ENCODE measurements at places on chromosomes 2 and 18. TPM values are rescaled to one million over a fixed set of nuclear protein-coding genes. Genes with fewer than 3 reads are reported as not detected.
A peak's percentile ranks its signal among the peaks of the same experiment; 100 is the strongest.

- DNase-seq: no peak
These were observed 61.5 kb downstream of the EMILIN2 start for GRCh38 chr18:2908166-2908945.

The CABLES1 gene
- polyA plus RNA-seq: 23.2 TPM

- DNase-seq: no peak
These were observed 145.0 kb downstream of the SRBD1 start for GRCh38 chr2:45466053-45466452.

DNA sequence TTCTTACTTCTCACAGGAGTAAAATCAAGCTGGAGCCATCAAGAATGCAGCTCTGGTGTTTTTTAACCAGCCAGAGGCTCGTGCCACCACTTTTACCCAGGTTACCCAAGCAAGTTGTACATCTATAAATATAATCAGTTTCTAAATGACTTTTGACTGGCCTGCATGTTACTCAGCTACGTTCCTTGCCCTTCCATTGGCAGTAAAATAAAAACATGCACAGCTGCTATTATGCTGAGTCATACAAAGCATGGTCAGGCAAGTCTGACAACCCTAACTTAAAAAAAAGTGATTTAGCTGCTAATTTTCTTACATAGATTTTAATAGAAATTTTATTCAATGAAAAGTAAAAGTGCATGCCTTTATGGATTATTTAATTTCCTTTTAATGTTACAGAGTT, 111.7 kb upstream of the CSRNP3 start:
- no peak for DNase-seq

- no peak for DNase-seq
These were observed 5.0 kb downstream of the VAMP5 start for GRCh38 chr2:85589181-85589580.

- no peak for DNase-seq
These were observed 525 bp upstream of the MAL start for GRCh38 chr2:95024960-95025405.

DNA sequence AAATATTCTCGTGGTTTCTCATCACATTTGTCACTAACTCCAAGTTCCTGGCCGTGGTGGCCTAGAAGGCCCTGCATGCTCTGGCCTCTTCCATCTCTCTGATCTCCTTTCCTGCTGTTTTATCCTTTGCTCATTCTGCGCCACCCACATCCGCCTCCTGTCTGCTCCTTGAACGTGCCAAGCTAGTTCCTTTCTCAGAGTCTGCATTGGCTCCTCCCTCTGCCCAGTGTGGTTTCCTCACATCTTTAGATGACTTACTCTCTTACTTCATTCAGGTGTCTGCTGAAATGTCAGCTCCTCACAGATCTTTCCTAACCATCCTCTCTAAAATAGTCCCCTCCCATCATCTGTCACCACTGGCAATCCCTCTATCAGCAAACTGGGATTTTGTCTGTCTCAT, 158.6 kb upstream of the RBMS1 start:
- no peak for DNase-seq

- DNase-seq: peak; percentile 48
These were observed 30.3 kb downstream of the MAIP1 start for GRCh38 chr2:199985625-199986207.

GRCh38 chr2:118991554-118991953, 49.6 kb downstream of the MARCO start:
- DNase-seq: no peak

DNA sequence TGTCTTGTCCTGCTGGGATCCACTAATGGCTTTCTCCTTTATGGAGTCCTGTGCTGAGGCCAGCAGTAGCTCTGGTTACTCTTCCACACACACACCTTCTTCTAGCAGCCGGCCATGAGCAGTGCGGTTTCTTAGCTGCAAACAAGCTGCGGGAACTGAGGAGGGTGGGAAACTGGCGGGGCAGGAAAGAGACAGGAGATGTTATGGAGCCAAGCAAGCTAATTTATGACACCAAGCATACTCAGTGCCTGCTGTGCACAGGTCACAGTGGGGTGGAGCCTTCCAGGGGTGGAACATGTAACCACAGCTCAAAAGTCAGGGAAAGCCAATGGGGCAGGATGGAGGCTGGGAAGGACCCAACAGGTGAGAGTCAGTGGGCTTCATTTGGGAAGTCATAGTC, 180.8 kb downstream of the FAM210A start:
- DNase-seq: no peak

DNA sequence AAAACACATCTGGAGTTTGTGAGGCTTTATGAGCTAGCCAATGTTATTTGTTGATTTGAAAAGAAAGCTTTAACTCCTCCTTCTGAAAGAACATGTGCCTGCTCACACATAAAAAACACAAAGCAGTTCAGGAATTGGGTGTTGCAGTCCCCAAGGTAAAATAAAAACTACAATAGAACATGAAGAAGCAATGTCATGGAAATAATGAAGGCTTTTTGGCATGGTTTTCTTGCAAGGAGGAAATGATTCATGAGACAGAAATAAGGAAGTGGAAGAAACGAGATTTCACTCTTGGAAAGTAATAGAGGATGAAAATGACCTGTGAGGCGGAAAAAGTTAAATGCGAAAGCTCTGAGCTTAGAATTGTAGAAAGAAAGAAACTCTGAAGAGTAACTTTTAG, 81.1 kb downstream of the TRIB2 start:
- DNase-seq: no peak

GRCh38 chr2:229843613-229844012, 78.2 kb downstream of the TRIP12 start:
- DNase-seq: no peak

GRCh38 chr2:232276733-232277313, 101.7 kb upstream of the ALPP start:
- DNase-seq: no peak

- DNase-seq: no peak
These were observed 137.7 kb downstream of the SNTG2 start for GRCh38 chr2:1088192-1088860.

DNA sequence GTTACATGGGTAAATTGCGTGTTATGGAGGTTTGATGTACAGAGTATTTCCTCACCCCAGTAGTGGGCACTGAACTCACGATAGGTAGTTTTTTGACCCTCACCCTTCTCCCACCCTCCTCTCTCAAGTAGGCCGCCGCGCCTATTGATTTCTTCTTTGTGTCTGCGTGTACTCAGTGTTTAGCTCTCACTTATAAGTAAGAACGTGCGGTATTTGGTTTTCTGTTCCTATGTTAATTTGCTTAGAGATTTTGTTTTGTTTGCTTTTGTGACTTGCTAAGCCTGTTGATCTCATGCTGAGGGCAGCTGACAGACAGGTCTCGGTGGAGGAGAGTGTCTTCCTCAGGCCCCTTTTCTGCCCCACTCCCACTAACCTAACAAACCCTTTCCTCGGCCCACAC, 36.2 kb downstream of the ACOXL start:
- DNase-seq: no peak

GRCh38 chr2:136236019-136236418, 118.1 kb upstream of the CXCR4 start:
- DNase-seq: no peak

DNA sequence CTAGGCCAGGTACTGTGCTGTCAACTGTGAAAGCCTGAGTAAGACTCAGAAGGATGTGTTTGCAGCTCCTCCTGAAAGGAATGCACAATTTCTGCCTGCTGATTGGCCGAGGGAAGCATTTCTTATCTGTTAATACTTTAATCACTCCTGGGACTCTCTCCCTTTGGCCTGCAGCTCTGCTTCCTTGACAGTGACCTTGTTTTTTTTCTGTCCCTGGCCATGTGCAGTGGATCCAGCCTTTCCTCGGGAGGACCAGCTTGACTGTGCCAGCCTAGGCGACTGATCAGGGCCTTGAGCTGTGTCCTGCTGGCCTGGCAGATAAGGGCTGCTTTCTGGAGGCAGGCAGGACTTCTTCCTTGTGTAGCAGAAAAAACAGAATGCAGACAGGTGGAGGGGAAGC, 10.0 kb downstream of the RNF144A start:
- DNase-seq: no peak

DNA sequence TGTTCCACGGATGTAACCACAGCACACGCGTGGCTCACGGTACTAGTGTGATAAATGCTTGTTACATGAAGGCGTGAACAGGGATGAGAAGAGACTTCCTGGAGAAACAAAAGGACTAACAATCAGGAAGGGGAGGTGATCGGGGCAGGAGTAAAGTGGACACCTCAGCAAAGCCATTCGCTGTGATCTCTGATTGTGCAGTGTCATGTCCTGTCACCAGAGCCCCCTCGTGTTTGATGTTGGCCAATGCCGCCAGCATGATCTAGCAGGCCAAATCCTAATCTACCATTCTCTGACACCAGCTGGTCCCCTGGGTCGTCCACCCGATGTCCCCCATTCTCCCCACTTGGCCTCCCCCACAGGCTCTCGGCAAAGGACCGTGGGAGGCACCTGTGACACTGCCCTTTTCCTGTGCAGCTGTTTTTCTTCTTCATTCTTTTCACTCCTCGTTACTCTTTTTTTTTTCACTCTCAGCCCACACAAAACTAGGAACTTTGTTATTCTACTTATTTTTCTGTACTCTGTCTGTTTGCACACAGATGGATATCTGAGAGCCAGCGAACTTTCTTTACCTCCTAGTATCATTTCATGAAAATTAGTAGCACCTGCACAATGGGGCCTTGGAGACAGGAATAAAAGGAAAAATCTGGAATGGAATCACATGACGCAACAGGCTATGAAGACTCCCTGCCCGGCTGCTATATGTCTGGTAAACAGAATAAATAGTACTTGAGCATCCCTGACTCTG, 146.8 kb downstream of the TGIF1 start:
- no peak for DNase-seq

The CPS1 gene
- polyA plus RNA-seq: 4.7 TPM

GRCh38 chr2:240284503-240285259, 144.2 kb upstream of the OTOS start:
- no peak for DNase-seq

DNA sequence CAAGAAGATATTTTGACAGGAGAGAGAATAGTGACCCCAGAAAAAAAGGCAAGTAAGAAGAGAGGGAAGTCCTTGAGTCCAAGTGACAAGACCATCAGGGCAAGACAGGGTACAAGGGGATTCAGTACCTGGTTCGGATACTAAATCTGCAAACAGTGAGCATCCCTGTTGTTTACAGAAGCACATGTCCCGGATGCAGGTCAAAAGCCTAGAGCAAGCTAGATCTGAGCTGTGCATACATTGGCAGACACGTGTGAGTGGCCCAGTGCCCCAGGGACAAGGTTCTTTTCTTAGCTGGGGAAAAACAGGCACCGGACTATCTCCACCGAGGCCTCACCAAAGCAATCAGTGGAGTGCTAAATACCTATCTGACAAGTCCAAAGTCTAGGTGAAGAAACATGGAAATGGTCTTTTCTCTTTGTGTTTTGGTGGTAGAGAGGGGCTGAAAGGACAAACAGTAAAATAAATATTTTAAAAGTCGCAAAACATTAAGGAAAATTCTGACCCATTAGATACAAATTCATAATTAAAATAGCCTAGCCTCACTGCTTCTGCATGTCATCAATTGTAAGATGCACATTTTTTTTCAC, 165.2 kb downstream of the SUCLG1 start:
- no peak for DNase-seq

- no peak for DNase-seq
These were observed 54.0 kb upstream of the STRN start for GRCh38 chr2:37020212-37020886.

The MCM6 gene
- 63.3 TPM for polyA plus RNA-seq

- DNase-seq: no peak
These were observed 222.4 kb upstream of the RAB12 start for GRCh38 chr18:8386669-8387380.

The ACVR1C gene
- 0.23 TPM for polyA plus RNA-seq

The INSIG2 gene
- polyA plus RNA-seq: 41.8 TPM

GRCh38 chr2:151161821-151162551, 99.7 kb downstream of the RBM43 start:
- no peak for DNase-seq

The MARCO gene
- polyA plus RNA-seq: 0.31 TPM

The SERPINB10 gene
- 0.22 TPM for polyA plus RNA-seq

DNA sequence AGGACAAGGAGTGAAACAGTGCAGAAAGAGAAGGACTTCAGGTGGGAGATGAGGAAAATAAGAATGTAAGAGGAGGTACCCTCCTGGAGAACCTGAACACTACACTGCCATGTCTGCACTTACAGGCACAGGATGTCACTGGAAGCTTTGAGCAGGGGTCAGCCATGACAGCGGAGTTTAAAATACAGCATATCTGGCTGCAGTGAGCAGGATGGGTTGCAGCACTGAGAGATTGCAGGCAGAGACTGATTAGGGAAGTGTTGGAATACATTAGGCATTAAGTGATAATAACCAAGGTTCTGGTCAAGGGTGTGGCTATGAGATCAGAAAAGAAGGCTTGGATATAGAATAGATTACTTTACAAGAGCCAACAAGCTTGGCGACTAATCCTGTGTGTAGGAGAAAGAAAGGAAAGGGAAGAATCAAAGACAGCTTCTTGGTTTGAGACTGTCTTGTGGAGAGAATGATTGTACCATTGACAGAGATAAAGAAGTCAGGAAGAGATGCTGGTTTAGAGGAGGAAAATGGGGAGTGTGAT, 171.1 kb upstream of the RBMS1 start:
- DNase-seq: no peak

DNA sequence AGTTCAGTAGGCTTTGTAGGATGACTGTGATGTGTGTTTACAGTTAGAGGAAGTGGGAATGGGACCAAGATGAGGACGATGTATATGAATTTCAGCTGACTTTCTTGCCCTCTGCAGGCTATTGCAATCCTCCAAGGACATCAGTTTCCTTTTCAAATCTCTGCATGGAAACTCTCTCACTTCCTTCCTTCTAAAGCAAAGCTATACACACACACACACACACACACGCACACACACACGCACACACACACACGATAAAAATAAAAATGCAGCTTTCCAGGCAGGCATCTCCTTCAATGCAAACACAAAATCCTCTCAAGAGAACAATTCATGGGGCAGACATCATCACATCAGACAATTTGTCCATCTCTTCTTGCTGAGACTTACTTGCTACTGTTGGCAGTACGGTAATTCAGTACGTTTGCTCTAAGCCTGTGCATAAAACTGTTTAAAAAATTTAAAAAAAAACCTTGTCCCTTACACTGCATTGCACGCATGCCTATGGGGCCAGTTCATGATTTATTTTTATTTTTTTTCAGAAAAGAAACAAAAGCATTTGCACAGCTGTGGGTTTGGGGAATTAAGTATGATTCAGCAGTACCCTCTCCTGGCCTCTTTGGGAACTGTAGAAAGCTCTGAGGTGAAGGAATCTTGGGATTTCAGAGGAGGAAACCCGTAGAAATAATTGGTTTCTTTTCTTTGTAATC, 27.1 kb upstream of the ICOS start:
- DNase-seq: peak; percentile 71

DNA sequence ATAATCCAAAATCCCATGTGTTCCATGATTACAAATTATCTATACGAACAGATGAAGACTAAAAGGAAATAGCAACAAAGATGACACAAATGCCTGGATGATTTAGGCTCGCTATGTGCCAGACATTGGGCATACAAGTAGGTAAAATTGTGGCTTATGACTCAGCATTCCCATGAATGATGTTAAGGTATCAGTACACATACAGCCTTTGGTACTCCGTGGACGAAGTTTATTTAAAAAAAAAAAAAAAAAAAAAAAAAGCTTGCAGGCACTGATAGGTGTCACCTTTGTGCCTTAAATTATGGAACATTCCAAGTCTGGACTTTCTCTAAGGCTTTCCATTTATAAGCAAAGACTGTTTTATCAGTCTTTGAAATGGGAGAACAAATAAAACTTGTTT, 2.7 kb downstream of the CHAC2 start:
- no peak for DNase-seq
